ENCODE measurements at places on chromosomes 5 and 9.
A peak's percentile ranks its signal among the peaks of the same experiment; 100 is the strongest.

GRCh38 chr5:56761151-56761885 is 54.0 kb upstream of the MAP3K1 start:
- no peak for DNase-seq

GRCh38 chr9:21989440-21990189 is 4.6 kb downstream of the CDKN2A start:
- no peak for DNase-seq

DNA sequence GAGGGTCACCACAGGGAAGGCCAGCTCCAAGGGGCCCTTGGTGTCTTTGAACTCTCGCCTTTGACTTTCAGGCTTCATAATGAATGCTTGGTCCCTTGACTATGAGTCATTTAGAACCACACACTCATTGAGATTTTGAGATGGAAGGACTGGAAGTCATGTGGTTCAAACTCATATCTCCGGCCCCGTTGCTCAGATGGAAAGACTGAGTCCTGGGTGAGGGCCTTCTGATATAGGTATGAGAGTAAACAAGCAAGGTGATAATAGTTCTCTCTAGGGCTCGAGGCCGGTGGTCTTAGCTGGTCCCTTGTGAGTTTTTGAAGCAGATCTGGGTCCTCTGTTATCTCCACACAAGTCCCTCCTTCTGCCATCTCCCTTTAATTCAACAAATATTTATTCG is 210.6 kb downstream of the PAX5 start:
- DNase-seq: no peak

DNA sequence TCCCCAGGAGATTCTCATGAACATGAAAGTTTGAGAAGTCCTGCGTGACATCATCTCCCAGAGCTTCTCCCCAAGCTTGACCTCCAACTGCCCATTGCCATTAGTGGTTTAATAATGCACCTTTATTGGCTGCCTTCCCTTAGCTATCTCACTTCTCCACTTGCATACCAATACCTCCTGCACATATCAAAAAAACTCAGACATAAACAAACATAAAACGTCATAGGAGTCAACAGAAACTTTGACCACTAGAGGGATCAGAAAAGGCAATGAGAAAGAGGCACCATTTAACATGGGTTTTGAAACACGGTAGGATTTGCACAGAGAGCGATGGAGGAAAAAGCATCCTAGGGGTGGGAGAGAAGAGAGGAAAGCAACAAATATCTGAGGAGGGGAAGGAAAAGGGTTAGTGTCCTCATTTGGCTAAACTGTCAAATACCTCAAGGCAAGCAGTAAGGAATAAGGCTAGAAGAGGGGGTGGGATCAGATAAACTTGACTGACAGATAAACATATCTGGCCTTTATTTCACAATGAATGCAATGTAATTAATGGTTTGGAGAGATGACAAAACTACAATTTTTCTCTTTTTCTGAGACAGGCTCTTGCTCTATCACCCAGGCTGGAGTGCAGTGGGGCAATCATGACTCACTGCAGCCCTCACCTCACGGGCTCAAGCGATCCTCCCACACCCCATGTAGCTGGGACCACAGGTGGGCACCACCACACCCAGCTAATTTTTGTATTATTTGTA is 27.0 kb downstream of the GNAQ start:
- peak; percentile 55 for DNase-seq

- DNase-seq: no peak
Measured at GRCh38 chr5:175861337-175862130, 9.8 kb upstream of the CPLX2 start.
